Stimulated activated CD4-positive, alpha-beta T cell treated with anti-CD3 and anti-CD28 coated beads, Interleukin-4, amount 100 ng/mL, for 1 hour (primary cell): ENCODE measurements at places on chromosomes 7 and 10.

GRCh38 chr10:29713450-29713849 lies 78.7 kb upstream of the SVIL start:
- DNase-seq = no peak

GRCh38 chr7:103292122-103292521 lies 5.1 kb upstream of the PMPCB start:
- DNase-seq = no peak

- DNase-seq = no peak
Observed at GRCh38 chr7:801940-802381, 30.3 kb upstream of the SUN1 start.

GRCh38 chr7:104973909-104974415 lies 40.0 kb upstream of the KMT2E start:
- DNase-seq = no peak

DNA sequence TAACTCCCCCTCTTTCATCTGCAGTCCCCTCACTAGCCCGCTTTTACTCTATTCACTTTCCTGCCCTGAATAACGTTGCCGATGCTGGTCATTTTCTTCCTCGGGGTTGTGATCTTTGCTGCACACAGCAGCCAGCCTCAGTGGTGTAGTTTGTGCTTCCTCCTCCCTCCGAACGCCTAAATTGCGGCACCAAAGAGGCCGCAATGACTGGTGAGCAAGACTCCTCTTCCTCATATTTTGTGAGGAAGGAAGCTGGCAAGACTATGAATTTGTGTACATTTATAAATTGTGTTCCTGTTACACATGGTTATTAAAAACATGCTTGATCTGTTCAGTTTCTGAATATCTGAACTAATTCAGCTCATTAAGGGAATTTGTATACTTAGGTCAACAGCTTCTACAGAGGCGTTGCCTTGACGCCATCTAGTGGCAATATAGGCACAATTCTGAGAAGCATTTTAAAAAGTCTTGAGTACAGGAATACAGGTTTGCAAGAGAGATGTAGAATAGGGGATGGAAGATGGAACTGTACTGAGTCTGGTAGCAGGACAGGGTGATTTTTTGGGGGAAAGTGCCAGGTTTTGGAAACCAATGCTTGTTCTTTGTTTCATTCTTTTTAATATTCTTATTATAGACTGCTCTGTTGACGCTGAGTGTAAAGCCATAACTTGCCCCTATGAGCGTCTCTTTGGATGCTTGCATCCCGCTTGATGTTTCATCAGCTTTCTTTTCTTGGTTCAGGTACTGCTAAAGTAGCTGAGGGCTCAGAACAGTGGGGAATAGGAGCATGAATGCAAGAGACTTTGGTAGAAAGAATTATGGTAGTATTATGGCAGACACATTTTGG lies 4.1 kb upstream of the TAS2R5 start:
- no peak for DNase-seq

DNA sequence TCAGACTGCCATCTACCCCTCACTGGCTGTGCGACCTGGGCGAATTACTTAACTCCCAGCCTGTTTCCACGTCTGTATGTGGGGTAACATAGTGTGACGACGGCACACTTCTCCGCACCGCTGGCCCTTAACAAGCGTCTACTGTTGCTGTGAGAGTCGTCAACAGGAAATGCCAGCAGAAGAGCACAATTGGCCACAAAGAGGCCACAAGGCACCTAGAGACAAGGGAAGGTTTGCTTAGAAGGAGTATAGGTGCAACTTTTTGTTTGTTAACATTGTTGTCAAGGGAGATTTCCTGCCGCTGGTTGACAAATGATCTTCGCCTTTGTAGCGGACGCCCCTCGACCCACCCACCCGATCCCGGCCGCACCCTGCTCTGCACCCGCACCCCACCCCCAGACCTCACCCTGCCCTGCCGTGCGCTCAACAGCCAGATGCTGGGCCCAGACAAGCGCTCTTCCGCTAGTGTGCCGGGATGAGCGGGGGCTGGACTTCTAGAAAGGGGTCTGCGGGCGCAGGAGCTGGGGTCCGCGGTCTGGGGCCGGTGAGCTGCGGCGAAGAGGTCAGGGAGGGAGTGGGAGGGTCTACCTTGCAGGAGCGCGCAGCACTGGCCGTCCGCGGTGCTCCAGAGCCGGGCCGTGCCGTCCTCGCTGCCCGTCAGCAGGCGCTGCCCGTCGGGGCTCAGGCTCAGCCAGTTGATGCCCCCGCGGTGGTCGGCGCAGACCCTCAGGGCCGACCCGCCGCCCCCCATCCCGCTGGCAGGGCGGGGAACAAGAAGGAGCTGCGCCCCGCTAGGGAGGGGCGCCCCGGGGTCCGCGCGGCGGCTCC lies 785 bp downstream of the WDR86 start:
- DNase-seq = no peak
